Stimulated activated CD4-positive, alpha-beta T cell treated with anti-CD3 and anti-CD28 coated beads, TNF-alpha, amount 100 ng/mL, for 48 hours (primary cell): ENCODE measurements at places on chromosomes 12 and 14.
A peak's percentile ranks its signal among the peaks of the same experiment; 100 is the strongest.

GRCh38 chr12:85279449-85280164 lies 413 bp upstream of the ALX1 start:
- no peak for DNase-seq

DNA sequence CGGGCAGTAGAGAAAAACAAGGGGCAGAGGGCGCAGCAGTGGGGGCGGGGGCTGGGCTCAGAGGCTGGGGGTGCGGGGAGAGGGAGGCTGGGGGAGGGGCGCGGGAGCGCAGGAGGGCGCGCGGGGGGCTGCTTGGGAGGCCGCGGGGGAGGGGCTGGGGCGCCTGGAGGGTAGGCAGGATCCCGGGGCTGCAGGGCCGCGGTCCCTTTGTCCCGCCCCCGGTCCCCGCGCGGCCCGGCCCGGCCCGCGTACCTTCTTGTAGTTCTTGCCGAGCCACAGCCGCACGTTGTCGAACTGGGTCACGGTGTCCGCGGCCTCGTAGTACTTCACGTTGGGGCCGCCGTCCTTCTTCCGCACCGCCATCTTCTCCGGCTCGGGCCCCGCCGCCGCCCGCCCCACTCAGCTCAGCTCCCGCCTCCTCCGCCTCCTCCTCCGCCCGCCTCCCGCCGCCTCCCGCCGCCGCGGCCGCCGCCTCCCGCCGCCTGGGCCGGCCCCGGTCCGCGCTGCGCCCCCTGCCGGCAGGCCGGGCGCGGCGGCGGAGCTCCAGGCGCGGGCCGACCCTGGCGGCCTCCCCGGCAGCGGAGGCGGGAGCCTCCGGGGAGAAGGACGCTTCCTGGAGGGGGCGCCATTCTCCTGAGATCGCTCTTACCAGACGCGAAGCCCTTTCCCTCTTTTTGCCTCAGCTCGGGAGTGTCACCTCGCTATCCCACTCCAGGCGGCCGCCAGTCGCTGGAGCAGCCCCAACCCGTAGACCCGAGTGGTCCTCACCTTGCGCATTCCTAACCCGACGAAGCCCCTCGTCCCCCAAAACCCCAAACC lies at the start of gene SMARCC2:
Gene SMARCC2 (minus strand): TSS at position 385 of the 819 bp plus-strand sequence. CDS start 22 bp downstream, at position 363.
- DNase-seq, result peak; percentile 80

GRCh38 chr12:6961695-6962284 lies 8.7 kb downstream of the PHB2 start:
- no peak for DNase-seq

- DNase-seq, result no peak
These were observed 117.0 kb downstream of the PRKD1 start for GRCh38 chr14:29810682-29811081.

DNA sequence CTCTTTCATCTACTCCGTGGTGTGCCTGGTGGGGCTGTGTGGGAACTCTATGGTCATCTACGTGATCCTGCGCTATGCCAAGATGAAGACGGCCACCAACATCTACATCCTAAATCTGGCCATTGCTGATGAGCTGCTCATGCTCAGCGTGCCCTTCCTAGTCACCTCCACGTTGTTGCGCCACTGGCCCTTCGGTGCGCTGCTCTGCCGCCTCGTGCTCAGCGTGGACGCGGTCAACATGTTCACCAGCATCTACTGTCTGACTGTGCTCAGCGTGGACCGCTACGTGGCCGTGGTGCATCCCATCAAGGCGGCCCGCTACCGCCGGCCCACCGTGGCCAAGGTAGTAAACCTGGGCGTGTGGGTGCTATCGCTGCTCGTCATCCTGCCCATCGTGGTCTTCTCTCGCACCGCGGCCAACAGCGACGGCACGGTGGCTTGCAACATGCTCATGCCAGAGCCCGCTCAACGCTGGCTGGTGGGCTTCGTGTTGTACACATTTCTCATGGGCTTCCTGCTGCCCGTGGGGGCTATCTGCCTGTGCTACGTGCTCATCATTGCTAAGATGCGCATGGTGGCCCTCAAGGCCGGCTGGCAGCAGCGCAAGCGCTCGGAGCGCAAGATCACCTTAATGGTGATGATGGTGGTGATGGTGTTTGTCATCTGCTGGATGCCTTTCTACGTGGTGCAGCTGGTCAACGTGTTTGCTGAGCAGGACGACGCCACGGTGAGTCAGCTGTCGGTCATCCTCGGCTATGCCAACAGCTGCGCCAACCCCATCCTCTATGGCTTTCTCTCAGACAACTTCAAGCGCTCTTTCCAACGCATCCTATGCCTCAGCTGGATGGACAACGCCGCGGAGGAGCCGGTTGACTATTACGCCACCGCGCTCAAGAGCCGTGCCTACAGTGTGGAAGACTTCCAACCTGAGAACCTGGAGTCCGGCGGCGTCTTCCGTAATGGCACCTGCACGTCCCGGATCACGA lies 2.2 kb downstream of the SSTR1 start:
- no peak for DNase-seq

DNA sequence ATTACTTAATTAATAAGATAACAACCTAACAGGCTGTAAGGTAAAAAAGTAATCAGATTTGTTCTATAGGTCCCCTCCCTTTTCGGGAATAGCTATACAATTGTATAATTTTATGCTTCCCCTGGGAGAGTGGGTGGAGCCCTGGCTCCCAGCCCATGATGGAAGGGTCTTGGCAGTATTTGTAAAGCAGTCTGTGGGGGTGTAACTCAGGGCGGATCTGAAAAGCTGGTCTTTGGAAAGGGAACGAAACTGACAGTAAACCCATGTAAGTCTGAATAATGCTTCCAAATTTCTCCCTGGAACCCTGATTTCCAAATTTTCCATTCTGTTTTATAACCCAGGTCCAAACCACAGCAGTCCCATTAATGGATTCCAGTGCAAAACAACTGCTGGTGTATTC lies 110.4 kb downstream of the DAD1 start:
- DNase-seq, result no peak

GRCh38 chr12:57203791-57204190 lies 12.8 kb upstream of the NXPH4 start:
- DNase-seq, result no peak

DNA sequence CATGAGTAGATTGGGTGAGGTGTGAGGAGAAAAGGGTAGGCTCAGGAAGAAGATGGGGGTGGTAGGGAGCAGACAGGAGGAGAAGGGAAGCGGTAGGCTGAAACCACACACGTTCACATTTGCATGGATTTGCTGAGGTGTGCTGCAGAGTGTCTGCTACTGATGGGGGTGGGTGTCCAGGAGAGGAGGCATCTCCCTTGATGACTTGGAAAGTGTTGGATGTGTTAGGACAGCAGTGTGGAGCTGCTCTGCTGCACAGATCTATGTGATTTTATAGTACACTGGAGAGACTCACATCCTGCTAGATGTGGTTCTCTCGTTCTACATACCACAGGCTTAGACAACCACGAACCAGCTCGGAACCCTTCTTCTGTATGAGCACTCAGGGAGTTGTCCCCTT lies 9.3 kb downstream of the ZFHX2 start:
- no peak for DNase-seq

GRCh38 chr14:60021619-60022018 lies 70.1 kb upstream of the PCNX4 start:
- no peak for DNase-seq

GRCh38 chr14:89027097-89027740 lies 202.8 kb downstream of the TTC8 start:
- peak; percentile 27 for DNase-seq

GRCh38 chr12:85784096-85784720 lies 52.0 kb downstream of the RASSF9 start:
- DNase-seq, result no peak

- no peak for DNase-seq
These were observed 2.0 kb upstream of the ENO2 start for GRCh38 chr12:6912164-6912935.

DNA sequence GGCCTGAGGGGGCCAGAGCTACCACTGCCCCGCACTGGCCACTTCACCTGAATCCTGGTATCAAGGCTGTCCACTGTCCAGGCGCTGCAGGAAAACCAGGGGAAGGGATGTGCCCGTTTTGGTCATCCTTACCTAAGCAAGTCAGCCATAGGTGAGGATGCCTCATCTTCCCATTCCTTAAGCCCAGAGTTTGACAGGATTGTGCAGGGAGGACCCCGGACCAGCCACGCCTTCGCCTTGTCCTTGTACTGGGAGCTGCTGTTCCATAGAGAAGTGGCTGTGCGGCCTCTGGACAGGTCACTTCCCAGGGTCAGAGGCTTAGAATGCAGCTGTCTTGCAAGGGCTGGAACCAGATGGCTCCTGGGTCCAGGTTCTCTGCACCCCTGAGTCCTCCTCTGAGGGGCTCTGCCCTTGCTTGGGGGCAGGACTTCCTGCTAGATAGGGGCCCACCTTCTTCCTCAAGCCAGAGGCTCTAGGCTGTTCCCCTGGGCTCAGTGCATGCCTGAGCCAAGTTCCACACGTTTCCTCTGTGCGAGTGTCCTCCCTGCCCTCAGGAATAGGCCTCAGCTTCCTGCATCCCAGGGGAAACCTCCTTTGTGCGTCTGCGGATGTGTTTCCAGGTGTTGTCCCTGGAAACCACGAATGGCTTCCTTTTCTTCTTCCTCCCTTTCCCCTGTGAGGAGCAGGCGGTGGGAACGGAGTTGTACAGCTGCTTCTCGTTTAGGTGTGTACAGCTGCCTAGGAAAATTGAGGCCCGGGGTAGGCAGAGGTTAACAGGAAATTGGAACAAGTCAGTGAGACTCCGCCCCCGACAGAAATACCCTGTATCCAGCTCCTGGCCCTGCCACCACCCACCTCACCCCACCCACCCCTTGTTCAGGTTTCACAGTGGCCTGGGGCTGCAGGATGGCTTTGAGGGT lies 54.3 kb upstream of the RIN3 start:
- no peak for DNase-seq

DNA sequence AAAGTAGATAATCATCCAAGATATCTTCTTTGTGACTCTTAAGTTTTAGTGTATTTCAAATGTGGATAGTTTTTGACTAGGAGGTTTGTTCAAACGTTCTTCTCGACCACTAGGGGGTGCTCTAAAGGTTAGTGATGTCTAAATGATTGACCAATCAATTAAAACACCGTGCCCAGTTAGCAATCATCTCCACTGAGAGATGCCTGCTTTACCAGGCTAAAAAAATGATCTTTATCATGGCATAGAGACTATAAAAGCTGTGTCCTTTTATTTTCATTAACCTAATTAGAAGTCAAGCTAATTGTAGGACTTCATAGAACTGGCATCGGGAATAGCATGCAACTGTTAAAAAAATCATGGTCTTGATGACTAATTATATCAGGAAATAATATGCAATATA lies 153.9 kb downstream of the PRKCH start:
- no peak for DNase-seq

GRCh38 chr12:54932038-54932437 lies 52.5 kb downstream of the TESPA1 start:
- no peak for DNase-seq

DNA sequence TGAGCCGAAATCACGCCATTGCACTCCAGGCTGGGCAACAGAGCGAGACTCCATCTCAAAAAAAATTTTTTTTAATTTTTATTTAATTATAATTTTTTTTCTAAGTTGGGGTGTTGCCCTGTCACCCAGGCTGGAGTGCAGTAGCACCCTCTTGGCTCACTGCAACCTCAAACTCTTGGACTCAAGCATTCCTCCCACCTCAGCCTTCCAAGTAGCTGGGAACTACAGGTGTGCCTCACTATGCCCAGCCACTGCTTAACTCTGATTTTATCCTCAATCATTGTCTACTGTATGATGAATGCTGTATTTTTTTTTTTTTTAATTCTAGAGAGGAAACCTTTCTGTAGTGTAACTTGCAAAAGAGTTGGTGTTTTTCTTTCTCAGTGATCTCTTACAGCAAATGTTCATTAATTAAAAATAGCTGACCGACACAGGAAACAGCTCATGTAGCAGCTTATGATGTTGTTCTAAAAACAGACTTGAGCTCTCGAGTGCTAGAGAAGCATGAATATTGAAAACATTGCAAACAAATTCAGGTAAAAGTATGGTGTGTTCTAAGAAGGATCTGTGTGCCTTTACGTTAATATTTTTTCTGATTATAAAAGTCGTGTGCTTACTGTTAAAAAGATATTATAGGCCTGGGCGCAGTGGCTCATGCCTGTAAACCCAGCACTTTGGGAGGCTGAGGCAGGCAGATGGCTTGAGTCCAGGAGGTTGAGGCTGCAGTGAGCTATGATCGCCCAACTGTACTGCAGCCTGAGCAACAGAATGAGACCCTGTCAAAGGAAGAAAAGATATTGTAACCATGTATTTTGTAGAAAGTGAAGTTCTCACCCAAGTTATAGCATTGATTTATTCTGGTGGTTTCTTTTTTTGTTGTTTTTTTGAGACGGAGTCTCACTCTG lies 68.9 kb downstream of the FGD4 start:
- DNase-seq, result no peak

GRCh38 chr12:7322599-7322998 lies 18.7 kb downstream of the ACSM4 start:
- DNase-seq, result no peak

DNA sequence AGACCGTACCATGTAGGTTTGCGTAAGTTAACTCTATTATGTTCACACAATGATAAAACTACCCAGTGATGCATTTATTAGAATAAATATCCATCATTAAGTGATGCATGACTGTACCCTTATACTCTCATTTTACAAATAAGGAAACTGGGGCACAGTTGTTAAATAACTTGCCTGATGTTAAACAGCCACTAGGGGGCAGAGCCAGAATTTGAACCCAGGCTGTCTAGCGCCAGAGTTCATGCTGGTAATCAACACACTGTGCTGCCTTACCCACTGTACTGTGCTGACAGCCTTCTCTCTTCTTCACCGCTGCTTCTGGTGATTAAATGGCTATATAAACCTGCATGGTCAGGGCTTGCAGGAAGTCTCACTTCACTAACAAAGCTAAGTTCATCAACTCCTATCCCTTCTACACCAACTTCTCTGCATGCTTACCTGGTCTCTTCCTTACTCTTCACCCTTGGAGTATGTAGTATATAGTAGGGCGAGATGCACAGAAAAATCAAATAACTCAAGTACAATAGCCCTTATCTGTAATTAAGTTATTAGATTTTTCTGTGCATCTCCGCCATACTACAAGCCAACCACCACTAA lies 43.6 kb upstream of the APPL2 start:
- DNase-seq, result peak; percentile 5

DNA sequence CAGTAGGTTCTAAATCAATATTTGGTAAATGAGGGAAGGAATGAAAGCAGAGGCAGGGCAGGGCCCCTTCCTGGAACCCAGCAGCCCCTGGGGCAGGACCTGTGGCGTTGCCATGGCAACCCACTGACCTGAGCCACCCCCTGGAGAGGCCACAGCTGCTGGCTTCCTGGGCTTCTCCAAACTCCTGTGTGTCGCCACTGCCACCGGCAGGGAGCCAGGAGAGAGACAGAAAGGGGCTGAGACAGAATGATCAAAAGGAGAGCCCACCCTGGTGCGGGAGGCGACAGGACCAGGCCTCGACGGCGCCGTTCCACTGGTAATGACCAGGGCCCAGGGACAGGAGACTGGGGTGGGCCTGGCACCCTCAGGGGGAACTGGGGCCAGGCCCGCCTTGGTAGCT lies 18.2 kb downstream of the RFX4 start:
- no peak for DNase-seq

GRCh38 chr14:22803687-22803974 lies 11.6 kb downstream of the SLC7A7 start:
- no peak for DNase-seq

DNA sequence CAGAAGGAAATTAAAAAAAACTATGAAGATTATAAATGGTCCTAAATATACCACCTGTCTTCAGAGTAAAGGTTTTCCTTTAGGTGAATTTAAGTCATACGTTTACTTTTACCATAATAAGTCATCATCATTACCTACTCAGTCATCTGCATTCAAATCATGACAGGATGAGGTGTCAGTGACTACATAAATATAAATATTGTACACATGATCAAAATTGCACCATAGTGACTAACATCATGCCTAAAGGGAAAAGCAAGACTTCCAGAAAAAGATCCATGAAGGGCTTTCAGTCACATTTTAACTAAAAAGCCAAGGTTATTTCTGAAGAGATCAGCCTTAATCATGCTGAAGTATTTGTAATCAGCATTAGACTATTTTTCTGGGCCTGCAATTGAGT lies 759.9 kb upstream of the FLRT2 start:
- DNase-seq, result no peak
